BJ (cell line): ENCODE measurements at places on chromosomes 5 and 9. TPM values are rescaled to one million over a fixed set of nuclear protein-coding genes. Genes with fewer than 3 reads are reported as not detected.

GRCh38 chr5:134592141-134592746, 40.4 kb downstream of the SAR1B start:
- DNase-seq = no peak

- DNase-seq = peak; percentile 90
These were observed 487.0 kb upstream of the TNC start for GRCh38 chr9:115604831-115605483.

DNA sequence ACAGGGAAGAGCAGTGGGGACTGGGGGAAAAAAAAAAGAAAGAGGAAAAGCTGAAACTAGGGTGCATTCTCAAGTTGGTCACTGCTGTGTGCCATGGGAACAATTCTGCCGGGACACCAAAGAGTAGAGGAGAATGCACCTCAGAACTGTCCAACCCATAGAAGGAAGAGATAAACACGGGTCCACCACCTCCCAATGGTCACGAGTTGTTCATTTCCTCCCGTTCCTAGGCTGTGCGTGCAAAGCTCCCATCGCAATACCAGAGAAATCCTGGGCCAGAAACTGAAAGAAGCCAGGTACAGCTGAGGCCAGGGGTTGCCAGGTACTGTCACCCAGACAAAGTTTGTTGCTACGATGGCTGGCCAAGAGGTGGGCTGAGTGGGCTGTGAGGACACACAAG, 236.9 kb upstream of the ANKRD55 start:
- DNase-seq = no peak

DNA sequence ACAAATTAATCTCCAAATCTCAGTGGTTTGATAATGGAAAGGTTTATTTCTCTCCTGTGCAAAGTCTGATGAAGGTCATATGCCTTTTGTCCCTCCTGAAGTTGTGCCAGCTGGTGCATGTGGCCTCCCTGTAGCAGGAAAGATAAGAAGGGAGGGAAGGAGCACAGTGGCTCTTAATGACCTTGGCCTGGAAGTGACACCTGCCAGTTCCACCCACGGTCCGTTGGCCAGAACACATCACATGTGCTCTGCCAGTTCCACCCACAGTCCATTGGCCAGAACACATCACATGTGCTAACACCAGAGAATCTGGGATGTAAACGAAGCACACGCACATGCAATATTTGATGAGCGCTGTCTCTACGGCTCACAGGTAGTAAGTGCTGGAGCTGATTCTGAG, 130.9 kb downstream of the DOCK2 start:
- DNase-seq = no peak

DNA sequence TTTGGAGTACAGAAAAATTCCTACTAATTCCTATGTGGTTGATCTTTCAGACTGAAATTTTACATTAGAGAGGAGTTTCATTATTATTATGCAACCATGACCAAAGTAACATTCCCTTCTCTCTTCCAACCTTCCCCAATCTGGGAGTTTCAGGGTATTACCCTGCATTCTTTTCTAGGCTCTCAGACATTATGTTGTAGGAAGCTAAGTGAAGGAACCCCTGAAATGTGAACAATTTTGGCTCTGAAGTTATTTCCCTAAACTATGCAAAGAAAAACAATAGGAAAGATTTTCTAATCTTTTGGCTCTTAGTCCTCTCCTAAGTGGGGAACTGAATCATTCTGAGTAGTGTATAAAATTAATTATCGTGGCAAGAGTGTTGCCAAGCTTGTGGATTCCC, 63.3 kb upstream of the ZFAND5 start:
- DNase-seq = peak; percentile 87

GRCh38 chr5:105168806-105169205, 1606.2 kb upstream of the NUDT12 start:
- DNase-seq = no peak

DNA sequence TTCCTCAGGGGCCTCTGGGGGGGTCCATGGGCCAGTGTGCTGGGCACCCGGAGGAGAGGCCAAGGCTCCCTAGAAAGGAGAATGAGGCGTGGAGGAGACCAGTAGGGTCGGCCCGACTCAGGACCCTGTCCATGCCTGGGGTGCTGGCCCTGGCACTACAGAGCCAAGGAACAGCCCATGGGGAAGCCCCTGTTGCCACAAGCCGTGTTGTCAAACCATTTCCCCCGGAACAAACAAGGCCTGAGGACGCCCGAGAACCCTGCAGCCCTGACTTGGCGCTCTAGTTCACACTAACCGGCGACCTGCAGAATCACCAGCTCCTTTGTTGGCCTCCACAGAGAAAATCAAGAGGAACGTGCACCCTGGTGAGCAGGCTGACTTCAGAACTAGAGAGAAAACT, 41.6 kb upstream of the SLC12A7 start:
- DNase-seq = no peak

- DNase-seq = no peak
These were observed 81.2 kb upstream of the MIER3 start for GRCh38 chr5:57033103-57033502.

DNA sequence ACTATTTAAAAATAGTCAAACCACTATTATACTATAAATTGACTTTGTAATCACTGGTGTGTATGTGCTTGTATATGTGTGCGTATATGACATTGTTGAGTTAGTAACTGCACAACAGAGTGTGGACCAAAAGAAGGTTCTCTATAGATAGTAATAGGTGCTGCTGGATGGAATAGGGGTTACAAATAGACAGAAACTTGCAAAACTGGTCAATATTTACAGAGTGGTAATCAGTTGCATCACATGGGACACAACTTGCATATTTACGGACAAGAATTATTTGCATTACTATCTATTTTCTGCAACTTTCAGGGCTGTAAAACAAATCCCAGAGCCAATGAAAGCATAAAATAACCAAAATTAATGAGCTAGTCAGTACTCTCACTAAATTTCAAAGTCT, 42.4 kb downstream of the TNFSF8 start:
- DNase-seq = no peak

- DNase-seq = no peak
These were observed at the start of gene HAND1 for GRCh38 chr5:154478224-154478565. HAND1 (minus strand) TSS chr5:154478227; CDS start chr5:154478008, 219 bp downstream.

GRCh38 chr9:37026931-37027581, 7.0 kb downstream of the PAX5 start:
- no peak for DNase-seq

The PCDHB10 gene
- polyA plus RNA-seq = 0.18 and 0.28 TPM in 2 replicates

The SCAI gene
- 2.0 and 4.4 TPM in 2 replicates for polyA plus RNA-seq

The TESK1 gene
- polyA plus RNA-seq = 23.2 and 32.6 TPM in 2 replicates

The PCDHGB2 gene
- 3.7 and 4.0 TPM in 2 replicates for polyA plus RNA-seq

The DDX4 gene
- polyA plus RNA-seq = not detected in 2 replicates

The IL13 gene
- polyA plus RNA-seq = not detected in 2 replicates

The FST gene
- 66.6 and 85.5 TPM in 2 replicates for polyA plus RNA-seq
